ENCODE measurements at places on chromosomes 16 and 17.
A peak's percentile ranks its signal among the peaks of the same experiment; 100 is the strongest.

DNA sequence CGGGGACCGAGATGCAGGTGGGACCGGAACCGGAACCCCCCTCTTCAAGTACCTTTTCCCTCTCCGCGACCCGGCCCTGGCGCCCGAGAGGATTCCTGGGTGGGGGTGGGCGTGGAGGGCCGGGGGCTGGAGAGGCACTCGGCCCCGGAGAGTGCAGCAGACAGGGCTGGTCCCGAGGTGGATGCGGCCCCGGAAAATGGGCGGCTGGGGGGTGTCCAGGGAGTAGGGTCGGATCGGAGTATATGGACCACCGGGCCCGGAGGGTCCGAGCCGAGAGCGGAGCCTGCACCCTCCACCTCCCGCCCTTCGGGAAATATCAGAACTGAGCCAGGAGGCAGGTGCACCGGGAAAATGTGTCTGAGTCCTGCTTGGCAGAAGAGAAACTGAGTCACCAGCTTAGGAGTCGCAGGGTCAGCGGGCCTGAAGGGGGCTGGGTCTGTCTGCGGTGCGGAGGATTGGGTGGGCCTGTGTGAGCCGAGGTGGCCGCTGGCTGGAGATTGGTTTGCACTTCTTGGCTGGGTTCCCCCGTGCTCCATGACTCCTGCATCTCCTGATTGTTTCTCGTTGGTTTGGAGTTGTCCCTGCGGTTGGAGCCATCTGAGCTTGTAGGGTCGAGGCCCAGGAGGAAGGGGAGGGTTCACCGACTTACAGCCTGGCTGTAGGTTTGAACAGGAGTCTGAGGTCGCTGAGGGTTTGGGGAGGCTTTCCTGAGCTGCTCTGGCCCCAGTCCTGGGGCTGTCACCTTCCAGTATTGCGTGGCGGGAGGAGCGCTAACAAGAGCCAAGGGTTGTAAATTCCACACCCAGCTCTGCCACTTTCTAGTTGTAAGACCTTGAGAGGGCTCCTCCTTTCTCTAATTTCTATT is 518 bp downstream of the SH2B1 start:
- no peak for DNase-seq

- no peak for DNase-seq
Measured at GRCh38 chr16:77833921-77834634, 45.7 kb downstream of the VAT1L start.

DNA sequence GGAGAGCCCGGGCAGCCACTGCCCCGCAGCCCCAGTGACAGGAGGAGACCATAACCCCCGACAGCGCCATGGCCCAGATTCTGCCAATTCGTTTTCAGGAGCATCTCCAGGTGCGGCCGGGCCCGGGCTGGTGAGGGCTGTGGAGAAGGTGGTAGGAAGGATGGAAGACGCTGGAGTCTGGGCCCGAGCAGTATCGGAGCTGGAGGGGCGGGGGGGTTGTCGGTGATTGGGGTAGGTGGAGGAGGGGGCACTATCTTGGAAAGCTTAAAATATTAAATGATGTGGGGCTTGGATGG is 317 bp downstream of the CLTC start:
- no peak for DNase-seq

GRCh38 chr16:85480727-85481101 is 132.4 kb upstream of the GSE1 start:
- no peak for DNase-seq

GRCh38 chr17:56592487-56593085 is 913 bp upstream of the NOG start:
- DNase-seq: peak; percentile 22

- DNase-seq: no peak
Measured at GRCh38 chr17:35256629-35257028, 13.8 kb downstream of the SLFN5 start.

GRCh38 chr16:48531011-48531962 is 78.7 kb downstream of the N4BP1 start:
- no peak for DNase-seq

- DNase-seq: no peak
Measured at GRCh38 chr17:49437696-49438435, 23.2 kb upstream of the PHB1 start.

DNA sequence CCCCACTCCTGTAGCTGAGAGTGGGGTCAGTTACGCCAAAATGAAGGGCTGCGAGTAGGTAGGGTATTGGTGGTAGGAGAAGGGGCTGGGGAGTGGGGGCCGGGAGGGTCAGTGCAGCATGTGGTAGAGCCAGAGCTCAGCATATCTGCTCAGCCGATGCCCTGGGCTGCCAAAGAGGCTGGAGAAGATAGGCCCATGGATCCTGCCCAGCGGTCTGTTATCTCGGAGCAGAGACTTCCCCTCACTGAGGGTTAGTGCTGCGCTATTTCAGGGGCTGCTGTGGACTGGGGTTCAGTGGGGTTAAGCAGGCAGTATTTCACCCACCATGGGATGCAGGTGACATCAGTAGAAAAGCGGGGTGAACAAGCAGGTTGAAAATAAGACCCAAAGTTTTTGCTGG is 19.7 kb downstream of the RHBDL3 start:
- DNase-seq: no peak
